Neural progenitor cell (in vitro differentiated cells): ENCODE measurements at places on chromosomes 12 and 14.

DNA sequence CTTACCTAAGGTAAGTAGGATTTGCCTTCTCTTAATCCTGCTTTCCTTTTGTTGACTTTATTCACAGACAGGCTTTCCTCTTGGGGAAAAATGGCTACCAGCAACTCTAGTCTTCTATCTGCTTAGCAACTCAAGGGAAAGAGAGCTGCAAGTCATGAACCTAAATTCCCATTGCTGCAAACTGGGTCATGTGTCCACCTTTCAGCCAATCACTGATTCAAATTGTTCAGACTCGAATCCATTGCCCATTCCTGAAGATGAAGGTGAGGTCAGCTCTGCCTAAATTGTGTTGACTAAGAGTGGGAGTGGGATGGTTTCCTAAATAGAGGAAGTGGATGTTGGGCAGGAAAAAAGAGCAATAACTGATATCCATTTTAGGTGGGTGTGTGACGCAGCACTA is 7.7 kb downstream of the FBXW8 start:
- DNase-seq, result no peak

DNA sequence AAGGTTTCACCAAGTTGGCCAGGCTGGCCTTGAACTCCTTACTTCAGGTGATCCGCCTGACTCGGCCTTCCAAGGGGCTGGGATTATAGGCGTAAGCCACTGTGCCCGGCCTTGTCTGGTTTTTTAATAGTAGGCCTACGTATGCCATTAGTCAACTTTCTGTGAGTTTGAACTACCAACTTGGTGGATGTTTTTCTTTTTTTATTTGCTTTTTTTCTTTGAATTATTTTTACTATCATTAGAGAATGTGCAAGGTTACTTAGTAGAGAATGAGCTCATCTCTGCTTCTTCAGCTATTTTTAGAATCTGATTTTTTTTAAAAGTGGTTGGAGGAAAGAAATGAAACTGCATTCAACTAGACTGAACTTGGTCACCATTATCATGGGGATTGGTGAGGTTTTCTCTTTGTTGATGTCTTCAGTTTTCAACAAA is 51.4 kb downstream of the HMGA2 start:
- DNase-seq, result no peak

- DNase-seq, result no peak
Observed at GRCh38 chr14:90757452-90757851, 58.8 kb downstream of the TTC7B start.

DNA sequence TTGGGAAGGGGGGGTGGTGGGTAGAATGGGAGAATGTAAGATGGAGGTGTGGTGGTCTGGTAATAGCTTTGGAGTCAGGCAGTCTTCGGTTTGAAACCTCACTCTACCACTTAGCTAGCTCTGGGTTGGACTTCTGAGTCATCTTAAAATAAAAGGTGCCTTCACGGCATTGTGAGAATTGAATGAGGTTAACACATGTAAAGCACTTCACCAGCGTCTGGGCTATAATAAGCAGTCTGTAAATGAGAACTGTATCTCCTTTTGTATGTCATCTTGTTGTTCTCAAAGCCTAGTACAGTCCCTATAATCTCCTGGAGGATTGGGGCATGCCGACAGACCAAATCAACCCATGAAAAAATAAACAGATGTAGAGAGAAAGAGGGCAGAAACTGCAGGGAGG is 11.2 kb downstream of the C2CD5 start:
- DNase-seq, result no peak

DNA sequence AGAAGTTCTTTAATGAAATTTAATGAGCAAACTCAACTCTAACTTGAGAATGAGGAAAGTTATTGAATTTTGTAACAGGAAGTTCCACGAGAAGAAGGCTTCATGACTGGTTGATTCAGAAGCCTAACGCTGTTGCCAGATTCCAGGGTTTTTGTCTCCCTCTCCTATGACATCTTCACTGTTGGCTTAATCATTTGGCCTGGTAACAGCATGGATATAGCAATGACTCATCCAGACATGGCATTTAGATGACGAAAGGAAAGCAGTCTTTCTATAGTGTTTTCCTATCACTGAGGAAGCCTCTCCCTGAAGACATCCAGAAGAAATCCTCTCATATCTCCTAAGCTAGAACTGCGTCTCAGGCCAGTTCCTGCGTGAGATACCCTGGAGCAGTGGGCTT is 9.4 kb upstream of the KCNA1 start:
- DNase-seq, result no peak

DNA sequence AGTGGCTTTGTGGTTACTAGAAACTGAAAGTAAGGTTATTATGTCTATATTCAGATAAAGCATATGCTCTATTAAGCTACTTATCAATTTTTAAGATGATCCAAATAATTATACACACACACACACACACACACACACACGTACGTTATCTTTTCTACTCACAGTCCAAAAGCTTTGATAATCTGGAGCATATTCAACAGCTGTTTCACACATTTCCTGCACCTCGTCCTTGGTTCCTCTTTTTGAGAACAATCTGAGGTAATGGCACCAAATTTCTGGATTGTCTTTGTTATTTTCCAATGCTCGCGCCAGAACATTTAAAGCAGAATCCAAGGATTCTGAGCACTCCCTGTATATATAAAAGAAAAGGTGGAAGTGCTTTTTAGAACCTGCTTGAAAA is 37.5 kb downstream of the ZFC3H1 start:
- no peak for DNase-seq

- DNase-seq, result no peak
Observed at GRCh38 chr14:104093366-104094055, 8.0 kb downstream of the ASPG start.

DNA sequence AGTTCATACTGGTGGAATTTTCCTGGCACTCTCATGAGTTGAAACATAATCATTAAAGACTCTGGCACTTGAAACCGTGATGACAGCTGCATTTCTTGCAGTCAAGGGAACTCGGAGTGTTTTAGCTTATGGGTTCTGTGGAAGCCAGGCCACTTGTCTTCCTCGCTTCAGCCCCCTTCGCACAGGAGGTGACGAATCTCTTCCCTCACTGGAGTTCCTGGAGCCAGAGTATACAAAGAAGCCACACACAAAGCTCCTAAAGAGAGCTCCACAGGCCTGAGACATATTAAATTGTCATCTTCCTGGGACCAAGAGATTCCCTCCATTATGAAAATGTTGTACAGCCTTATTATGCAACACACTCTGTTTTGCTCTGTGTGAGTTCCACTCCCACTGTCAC is 964.1 kb downstream of the TMEM121 start:
- no peak for DNase-seq

GRCh38 chr12:95390932-95391331 is 83.0 kb upstream of the METAP2 start:
- no peak for DNase-seq

- DNase-seq, result no peak
Observed at GRCh38 chr14:73740618-73741326, 26.6 kb upstream of the PNMA1 start.

- DNase-seq, result no peak
Observed at GRCh38 chr14:100841761-100842403, 16.0 kb downstream of the MEG3 start.

GRCh38 chr12:118436002-118436730 is 59.8 kb downstream of the SUDS3 start:
- DNase-seq, result peak; percentile 71

DNA sequence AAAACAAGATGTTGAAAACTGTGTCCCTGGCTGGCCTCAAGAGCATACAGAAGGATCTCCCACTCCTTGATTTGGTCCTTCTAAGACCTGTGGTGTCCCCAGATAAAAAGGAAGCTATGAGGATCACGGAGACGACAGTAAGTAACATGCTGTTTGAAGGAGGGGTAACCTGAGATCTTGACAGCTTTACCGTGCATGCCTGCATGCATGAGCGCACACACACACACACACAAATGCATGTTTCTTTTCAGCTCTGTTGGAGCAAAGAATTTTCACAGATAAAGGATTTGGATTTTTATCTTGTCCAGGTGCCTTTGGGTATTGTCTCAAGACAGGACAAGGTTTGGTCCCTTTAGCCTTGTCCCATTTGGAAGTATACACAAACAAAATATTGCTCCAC is 411.6 kb upstream of the CCDC196 start:
- DNase-seq, result peak; percentile 41

DNA sequence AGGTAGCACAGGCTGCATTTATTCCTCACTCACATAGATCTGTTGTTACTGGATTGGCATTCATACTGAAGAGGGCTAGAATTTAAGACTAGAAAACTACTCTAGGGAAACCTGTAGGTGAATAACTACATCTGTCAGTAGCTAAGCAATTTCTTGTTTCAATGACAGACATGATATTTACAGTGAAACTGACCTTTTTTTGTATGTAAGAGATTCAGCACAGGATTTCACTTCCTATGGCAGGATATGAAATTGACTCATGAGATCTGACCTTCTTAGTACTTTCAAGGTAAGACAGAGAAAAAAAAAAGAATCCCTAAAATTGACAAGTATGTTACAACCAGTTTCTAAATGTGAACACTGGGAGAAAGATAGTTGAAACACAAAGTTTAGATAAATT is 189.8 kb upstream of the SLC16A7 start:
- DNase-seq, result no peak

DNA sequence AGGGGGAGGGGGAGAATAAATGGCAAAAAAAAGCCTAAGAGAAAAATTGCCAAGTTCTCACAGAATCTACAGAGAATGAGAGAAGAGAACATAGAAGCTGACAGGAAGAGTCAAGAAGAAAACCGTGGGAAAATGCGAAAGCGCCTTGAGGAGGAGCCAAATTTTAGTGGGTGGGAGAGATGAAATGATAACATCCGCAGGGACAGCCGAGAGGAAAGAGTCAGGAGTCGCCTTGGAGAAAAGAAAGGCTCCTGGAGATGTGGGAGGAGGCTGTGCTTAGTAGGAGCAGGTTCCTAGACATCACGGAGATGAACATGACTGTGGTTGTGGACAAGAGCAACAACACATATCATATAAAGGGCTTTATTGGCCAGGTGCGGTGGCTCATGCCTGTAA is 49.4 kb downstream of the PHLDA1 start:
- no peak for DNase-seq

GRCh38 chr12:79426121-79426520 is 264.6 kb downstream of the PAWR start:
- no peak for DNase-seq

- no peak for DNase-seq
Observed at GRCh38 chr12:3266638-3267037, 189.5 kb downstream of the TSPAN9 start.

GRCh38 chr12:46558677-46559076 is 186.1 kb upstream of the SLC38A2 start:
- no peak for DNase-seq

GRCh38 chr14:65356327-65356836 is 56.1 kb upstream of the FUT8 start:
- DNase-seq, result no peak

- peak; percentile 5 for DNase-seq
Observed at GRCh38 chr12:120007272-120007671, 18.2 kb downstream of the BICDL1 start.

- no peak for DNase-seq
Observed at GRCh38 chr12:11724888-11725311, 75.4 kb downstream of the ETV6 start.

DNA sequence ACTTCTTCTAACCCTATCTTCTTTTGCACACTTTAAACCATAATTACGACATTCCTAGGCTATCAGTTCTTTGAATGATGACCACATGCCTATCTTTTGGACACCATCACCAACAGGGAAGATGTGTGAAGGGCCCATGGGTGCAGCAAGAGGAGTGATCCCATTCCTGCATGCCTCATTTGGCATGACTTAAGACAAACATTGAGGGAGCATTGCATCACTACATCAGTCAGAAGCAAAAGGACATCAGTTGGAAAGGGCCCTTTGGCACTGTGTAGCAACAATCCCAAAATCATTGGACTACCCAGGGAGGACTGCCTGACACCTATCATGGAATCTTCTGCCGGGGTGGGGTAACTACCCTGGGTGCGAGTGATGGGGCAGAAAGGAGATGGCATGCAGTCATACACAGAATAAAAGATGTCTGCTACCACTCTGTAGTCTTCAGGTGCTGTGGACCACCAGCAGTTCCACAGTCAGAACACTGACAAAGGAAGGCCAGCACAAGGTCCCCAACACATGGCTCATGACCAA is 10.7 kb upstream of the TMBIM6 start:
- DNase-seq, result no peak

DNA sequence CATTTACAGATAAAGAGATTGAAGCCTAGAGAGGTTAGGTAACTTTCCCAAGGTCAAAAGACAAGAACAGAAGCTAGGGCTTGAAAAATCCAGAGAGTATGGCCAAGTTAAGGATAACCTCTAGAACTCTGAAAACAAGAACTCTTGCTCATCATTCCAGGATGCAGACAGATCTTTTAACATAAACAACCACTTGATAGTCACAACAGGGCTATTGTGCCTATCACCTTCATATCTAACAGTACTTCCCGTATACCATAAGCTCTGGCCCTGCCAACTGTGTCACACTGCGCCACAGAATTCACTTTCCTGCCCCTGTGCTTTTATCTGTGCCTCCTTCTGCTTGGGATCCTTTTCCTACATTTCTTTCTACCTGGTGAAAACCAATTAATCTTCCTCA is 18.2 kb downstream of the ERP29 start:
- DNase-seq, result no peak

DNA sequence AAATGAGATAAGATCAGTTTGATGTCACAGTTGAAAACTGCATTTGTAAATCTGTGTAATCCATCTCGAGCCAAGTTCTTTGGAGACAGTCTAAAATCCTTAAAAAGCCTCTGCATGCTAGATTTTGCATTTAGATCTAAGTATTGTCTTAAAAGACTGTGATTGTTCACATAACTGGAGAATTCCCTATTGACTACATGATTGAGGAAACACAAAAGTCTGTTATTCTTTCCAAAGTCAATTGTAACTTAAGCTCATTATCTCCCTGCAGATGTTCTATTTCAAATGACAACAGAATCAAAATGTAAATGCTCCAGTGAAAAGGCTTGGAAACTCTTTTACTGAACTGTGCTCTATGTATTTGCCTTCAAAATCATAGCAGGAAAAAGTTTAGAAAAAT is 77.8 kb downstream of the MYF5 start:
- peak; percentile 36 for DNase-seq
